Astrocyte (in vitro differentiated cells and primary cell): ENCODE measurements at places on chromosomes 7 and 10. TPM values are rescaled to one million over a fixed set of nuclear protein-coding genes. Genes with fewer than 3 reads are reported as not detected.

GRCh38 chr7:149855361-149856305 is 17.5 kb downstream of the ZNF862 start:
- peak; percentile 90 for DNase-seq

The MPLKIP gene
- 30.8 and 32.0 TPM in 2 replicates for total RNA-seq

- DNase-seq, result peak; percentile 31
These were observed 45.5 kb downstream of the ABCC2 start for GRCh38 chr10:99827936-99828335.

- no peak for DNase-seq
These were observed 8.2 kb downstream of the ASB10 start for GRCh38 chr7:151178831-151179230.

DNA sequence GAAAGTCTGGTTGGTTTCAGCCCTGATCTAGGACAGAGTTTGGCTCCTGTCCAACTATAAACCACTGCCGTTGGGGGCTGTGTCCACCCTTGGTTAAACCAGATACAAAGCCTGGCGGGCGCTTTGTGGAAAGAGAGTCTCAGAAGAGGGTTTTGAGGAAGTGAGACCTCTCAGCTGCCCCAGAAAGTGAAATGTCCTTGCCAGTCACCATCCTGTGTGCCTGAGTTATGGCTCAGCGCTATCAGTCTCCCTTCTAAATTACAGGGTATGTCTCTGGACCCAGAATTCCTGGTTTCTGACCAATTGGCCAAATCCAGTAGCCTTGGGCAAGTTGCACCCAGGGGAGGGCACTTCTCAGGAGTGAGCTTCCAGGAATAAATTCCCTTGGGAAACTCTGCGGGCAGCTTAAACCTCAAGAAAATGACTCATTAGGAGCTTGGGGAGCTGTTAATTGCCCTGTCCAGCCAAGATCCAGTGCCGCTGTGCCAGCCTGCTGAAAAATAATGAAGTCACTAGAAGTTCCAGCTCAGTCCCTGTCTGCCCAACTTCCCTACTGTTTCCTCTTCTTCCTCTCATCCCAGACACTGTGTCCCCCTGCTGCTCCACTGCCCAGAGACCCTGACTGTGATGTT is 66.7 kb upstream of the PDZD8 start:
- DNase-seq, result peak; percentile 89

The MMP21 gene
- total RNA-seq, result not detected in 2 replicates

- no peak for DNase-seq
These were observed 3.5 kb downstream of the SUN1 start for GRCh38 chr7:835485-836401.

DNA sequence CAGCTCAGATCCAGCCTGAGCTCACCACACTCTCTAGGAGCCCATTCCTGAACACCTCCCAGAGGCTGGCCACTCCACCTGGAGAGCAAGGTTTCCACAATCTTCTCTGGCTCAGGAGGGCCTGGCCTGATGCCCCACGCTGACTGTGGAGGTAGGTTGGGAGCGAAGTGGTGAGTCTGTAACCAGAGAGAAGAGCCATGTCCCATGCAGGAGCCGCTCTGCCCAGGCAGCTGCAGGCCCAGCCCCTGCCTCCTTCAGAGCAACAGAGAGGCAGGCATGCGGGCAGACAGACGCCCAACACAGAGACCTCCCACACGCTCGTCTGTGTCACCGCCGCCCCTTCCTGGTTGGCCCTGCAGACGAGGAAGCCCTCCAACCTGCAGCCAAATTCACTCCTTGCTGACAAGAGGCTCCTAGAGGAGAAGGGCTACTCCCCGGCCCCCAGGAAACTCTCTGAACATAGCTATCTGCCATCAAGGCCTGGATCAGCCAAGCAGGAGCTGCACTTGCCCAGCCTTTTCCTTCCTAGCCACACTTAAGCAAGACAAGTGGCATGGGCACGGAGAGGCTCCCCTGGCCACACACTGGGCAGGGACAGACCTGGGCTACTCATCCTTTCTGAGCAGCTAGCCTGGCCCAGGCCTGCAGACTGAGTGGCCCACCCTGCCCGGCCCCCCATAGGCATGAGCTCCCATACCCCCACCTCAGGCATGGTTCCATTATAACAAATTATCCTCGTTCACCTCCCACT is 101.9 kb downstream of the GRID1 start:
- DNase-seq, result no peak

The RBP4 gene
- 0.27 and 0.36 TPM in 2 replicates for total RNA-seq

DNA sequence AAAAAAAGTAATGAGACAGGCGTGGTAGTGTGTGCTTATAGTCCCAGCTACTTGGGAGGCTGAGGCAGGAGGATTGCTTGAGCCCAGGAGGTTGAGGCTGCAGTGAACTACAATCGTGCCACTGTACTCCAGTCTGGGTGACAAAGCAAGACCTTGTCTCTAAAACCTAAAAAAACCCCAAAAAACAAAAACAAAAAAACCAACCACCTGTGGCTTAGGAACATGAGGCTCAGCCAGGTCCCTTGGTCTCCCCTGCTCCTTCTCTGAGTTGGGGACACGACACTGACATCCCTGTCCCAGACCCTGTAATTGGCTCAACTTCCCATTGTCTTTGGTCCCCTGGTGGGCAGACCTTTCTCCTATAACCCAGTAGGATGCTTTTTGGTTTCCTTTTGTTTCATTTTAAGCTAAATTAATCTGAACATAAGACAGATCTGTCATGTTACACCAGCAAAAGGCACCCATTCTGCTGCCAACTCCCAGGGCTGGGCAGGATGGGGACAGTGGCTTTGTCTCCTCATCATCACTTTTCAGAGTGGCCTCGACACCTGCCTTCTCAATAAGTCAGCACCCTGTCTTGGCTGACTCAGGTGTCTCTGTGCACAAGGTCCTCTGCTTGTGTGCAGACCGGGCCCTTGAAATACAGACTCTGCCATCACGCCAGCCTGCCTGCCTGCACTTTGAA is 74.4 kb downstream of the MYL10 start:
- no peak for DNase-seq

GRCh38 chr10:97852840-97853405 is 3.3 kb downstream of the GOLGA7B start:
- DNase-seq, result no peak

The FZD1 gene
- total RNA-seq, result 5.4 and 6.8 TPM in 2 replicates

- no peak for DNase-seq
These were observed 64.6 kb upstream of the ELN start for GRCh38 chr7:73963252-73963822.

- no peak for DNase-seq
These were observed 945 bp downstream of the ADD3 start for GRCh38 chr10:110008518-110009339.

The DYNC1I1 gene
- total RNA-seq, result 3.2 TPM in 2 replicates

The MKX gene
- total RNA-seq, result 3.5 and 3.9 TPM in 2 replicates

- peak; percentile 77 for DNase-seq
These were observed 105.5 kb downstream of the CUX1 start for GRCh38 chr7:101922631-101923601.

The CHN2 gene
- 2.5 and 3.6 TPM in 2 replicates for total RNA-seq

The TBRG4 gene
- 55.2 and 65.2 TPM in 2 replicates for total RNA-seq

GRCh38 chr7:134855442-134855841 is 76.0 kb downstream of the CALD1 start:
- DNase-seq, result peak; percentile 61

GRCh38 chr10:70254778-70255328 is 21.6 kb upstream of the PPA1 start:
- DNase-seq, result no peak
